Smooth muscle cell of the pulmonary artery (primary cell): ENCODE measurements at places on chromosomes 6 and 20. TPM values are rescaled to one million over a fixed set of nuclear protein-coding genes. Genes with fewer than 3 reads are reported as not detected.

Gene DTNBP1
- 10.6 and 11.2 TPM in 2 replicates for total RNA-seq

Gene CRISP3
- not detected in 2 replicates for total RNA-seq

Gene ID1
- total RNA-seq = 54.3 and 178 TPM in 2 replicates

Gene EPHA7
- 0.07 and 0.26 TPM in 2 replicates for total RNA-seq

Gene DDX39B
- total RNA-seq = 221 and 228 TPM in 2 replicates

Gene E2F3
- 6.7 and 10.4 TPM in 2 replicates for total RNA-seq

Gene PERP
- 22.4 and 35.7 TPM in 2 replicates for total RNA-seq

Gene BCAS4
- 13.5 and 19.5 TPM in 2 replicates for total RNA-seq

Gene CASS4
- total RNA-seq = 0.23 and 0.26 TPM in 2 replicates

Gene OR2B6
- total RNA-seq = 0.07 TPM in 1 of 2 replicates, not detected in the other

Gene SLC32A1
- total RNA-seq = not detected in 2 replicates

Gene NRSN1
- total RNA-seq = not detected in 2 replicates

Gene C2
- total RNA-seq = 1.7 and 4.7 TPM in 2 replicates

Gene FGD2
- not detected in 2 replicates for total RNA-seq

Gene TPX2
- 10.6 and 22.9 TPM in 2 replicates for total RNA-seq

Gene SNPH
- total RNA-seq = 12.0 and 21.3 TPM in 2 replicates
